ENCODE measurements at places on chromosomes 1 and 21. TPM values are rescaled to one million over a fixed set of nuclear protein-coding genes. Genes with fewer than 3 reads are reported as not detected.

DNA sequence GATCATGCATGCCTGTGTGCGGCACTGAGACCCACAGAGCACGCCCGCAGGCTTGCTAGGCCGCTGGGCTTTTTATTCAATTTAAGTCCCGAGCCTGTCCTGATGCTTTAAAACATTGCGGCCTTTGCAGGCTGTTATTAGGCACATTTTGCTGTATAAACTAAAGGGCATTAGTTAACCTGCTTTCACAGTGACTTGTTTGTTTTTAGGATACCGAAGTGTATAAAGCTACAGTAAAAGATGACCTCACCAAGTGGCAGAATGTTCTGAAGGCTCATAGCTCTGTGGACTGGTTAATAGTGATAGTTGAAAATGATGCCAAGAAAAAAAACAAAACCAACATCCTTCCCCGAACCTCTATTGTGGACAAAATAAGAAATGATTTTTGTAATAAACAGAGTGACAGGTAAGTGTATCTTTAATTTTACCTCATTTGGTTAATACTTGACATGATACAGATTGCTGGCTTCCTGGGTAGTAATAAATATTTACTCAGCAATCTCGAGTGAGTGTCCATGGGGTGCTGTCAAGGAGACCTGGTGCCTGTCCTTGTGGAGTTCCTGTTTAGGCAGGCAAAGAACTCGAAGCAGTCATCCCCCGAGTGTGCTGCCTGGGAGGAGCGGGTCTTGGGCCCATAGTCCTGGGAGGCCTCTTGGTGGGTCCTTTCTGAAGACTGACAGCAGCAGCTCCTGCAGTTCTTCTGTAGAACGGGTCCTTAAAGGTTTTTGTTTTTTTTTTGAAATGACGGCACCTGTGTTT lies 40.1 kb downstream of the TRAPPC10 start:
- no peak for DNase-seq

- no peak for DNase-seq
Observed at GRCh38 chr1:164557270-164557669, 1.7 kb upstream of the PBX1 start.

Gene IVL
- not detected for total RNA-seq

DNA sequence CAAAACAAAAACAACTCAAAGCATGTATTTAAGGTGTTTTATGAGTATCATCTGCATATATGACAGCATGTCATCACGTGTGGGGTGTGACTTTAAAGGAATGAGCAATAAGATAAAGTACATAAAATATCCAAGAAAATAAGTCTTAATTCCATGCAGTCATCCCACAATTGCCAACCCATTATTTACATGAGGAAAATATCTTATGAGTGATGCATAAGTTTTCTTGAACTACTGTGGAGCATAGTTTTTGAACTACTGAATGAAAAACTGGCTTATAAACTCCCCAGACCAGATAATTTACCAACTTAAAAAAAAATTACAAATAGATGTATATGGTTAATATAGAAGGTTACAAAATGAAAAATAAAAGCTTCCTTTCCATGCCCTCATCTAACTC lies 29.7 kb upstream of the MTMR11 start:
- DNase-seq, result no peak

- no peak for DNase-seq
Observed at GRCh38 chr1:208154679-208155642, 89.2 kb downstream of the PLXNA2 start.

- DNase-seq, result no peak
Observed at GRCh38 chr1:58094221-58094620, 452.3 kb downstream of the OMA1 start.

Gene NPHS2
- not detected for total RNA-seq

DNA sequence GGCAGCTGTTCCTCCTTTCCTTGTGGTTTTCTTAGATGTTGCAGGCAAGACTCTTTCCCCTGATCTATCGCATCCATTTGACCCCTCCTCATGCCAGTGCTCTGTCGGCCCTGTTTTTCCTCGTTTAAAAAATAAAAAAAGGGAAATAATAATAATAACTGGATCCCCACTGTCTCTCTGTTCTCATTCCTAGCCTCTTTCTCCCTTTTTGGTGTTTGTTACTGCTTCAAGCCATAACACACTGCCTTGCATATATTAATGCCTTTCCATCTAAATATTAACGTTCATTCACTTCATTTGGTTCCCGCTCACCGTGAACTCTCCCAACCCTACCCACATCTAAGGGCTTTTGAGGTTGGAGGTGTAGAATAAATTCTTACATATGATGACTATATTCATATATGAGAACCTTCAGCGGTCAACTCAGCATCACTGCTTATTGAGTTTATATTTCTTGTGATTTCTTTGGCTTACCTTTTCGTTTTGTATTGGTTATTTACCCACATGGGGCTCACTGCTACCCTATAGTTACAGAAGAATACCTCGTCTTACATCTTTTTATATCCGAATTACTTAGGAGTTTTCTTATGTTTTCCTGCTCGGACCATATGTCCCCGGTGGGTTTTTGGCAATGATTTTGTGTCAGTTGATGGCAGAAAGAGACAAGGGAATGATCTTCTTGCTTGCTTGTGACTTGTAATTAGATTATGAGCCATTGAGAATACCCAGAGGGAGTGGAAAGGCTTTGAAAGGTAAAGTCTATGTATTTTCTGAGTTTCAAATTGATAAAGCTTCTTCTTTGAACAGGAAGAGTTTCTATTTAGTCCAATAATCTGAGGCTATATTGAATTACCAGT lies 805 bp downstream of the ATG4C start:
- DNase-seq, result no peak

Gene FCMR
- total RNA-seq, result 9.5 TPM

DNA sequence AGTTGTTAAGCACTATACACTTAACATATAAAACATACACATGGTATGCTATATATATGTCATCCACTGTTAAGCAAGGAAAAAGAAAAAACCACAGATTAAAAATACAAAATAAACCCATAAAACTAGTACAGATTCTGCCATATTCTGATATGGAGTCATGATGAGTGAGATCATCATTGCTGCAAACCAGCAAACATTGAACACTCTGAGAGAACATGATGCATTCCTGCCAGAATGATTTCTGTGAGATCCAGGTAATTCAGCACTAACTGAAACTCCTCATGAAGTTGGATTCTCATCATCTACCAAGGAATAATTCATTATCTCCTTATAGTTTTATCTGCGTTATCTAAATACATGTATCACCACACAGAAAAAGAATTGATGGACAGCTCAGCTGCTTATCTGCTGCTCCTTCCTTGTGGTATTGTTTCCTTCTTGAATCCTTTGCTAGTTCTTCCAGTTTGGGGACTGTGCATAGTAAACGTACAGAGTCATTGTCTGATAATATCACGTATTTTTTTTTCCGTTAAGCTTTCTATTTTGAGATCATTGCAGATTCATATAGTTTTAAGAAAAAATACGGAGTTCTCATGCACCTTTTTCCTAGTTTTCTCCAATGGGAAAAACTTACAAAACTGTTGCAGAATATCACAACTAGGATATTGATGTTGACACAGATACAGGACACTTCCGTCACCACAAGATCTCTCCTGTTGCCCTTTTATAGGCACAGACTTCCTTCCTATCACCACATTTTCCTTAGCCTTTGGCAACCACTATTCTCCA lies 9.3 kb downstream of the RAB4A start:
- no peak for DNase-seq

Gene LCE2B
- total RNA-seq, result not detected

Gene SRSF4
- 89.7 TPM for total RNA-seq

DNA sequence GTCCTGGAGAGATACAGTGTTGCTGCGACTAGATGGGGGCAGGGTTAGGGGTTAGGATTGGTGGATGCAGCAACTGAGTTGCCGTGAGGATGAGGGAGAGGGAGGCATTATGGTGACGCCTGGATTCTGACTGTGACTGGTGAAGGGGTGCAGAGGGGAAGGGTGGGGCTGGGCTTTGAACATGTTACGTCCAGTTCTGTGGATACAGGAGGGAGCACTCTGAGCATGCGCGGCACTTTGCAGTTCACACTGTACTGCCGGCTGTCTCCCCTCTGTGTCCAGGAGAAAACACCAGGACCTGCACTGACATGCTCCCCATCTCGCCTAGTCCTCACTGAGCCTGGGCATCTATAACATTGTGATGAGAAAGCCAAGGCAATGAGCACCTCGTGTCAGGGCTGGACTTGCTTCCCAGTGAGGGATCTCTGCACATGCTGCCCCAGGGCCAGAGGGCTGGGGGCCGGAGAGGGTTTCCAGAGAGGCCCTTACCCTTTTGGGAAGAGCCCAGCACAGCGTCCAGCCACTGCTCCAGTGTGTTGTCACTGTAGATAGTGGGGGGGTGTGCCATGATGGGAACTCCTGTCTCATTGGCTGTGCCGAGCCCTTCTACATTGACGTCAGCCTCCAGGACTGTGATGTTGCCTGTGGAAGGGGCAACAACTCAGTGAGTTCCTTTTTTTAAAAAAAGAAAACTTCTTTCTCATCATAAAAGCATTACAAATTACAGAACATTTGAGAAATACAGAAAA lies 7.6 kb downstream of the FAM151A start:
- DNase-seq, result peak; percentile 46

DNA sequence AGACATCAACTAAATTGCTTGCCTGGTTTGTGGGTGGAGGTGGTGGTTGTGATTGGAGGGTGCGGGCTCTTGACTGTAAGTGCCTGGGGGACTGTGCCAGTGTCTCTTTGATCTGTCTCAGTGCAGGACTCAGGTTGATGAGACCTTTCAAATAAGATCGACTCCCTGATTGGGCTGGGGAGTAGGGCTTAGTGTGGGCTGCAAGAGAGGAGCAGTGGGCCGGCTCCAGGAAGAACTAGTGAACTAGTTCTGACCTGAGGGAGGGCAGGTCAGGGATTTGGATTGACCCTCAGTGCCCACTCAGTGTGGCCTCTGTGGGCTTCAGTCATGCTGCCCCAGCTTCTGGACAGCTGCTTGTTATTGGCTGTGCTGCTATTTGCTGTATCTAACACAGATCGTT lies 130.6 kb upstream of the CACNA1E start:
- no peak for DNase-seq

DNA sequence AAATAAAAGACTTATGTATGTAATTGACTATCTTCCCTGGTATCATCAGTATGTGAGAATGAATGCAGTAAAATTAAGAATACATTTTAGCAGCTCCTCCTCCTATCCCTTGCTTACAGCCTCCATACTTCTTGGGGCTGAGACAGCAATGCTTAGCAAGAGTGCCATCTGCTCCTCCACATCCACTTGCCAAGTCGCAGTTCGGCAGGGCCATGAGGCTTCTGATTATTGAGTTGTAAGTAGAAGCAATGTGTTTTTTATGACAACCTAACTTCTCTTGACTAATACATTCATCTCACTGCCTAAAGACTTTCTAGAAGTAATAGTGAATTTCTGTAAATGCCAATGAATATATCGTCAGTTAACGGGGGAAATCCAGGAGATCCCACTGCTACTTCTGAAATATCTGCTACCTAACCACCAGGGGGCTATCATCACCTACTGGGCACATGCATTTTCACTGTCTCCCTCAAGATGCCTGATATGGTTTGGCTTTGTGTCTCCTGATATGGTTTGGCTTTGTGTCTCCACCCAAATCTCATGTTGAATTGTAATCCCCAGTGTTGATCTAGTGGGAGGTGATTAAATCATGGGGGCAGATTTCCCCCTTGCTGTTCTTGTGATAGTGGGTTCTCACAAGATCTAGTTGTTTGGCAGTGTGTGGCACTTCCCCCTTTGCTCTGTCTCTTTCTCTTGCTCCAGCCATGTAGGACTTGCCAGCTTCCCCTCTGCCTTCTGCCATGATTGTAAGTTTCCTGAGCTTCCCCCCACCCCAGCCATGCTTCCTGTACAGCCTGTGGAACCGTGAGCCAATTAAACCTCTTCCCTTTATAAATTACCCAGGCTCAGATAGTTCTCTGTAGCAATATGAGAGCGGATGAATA lies 59.6 kb downstream of the EXTL2 start:
- DNase-seq, result no peak

Gene RCAN3
- 10.3 TPM for total RNA-seq

Gene METTL13
- 32.2 TPM for total RNA-seq

- DNase-seq, result no peak
Observed at GRCh38 chr21:44704636-44705001, 6.8 kb downstream of the TSPEAR start.

Gene S100A5
- not detected for total RNA-seq

Gene P3R3URF
- not detected for total RNA-seq

- DNase-seq, result no peak
Observed at GRCh38 chr1:209042413-209042812, 541.1 kb upstream of the CAMK1G start.

DNA sequence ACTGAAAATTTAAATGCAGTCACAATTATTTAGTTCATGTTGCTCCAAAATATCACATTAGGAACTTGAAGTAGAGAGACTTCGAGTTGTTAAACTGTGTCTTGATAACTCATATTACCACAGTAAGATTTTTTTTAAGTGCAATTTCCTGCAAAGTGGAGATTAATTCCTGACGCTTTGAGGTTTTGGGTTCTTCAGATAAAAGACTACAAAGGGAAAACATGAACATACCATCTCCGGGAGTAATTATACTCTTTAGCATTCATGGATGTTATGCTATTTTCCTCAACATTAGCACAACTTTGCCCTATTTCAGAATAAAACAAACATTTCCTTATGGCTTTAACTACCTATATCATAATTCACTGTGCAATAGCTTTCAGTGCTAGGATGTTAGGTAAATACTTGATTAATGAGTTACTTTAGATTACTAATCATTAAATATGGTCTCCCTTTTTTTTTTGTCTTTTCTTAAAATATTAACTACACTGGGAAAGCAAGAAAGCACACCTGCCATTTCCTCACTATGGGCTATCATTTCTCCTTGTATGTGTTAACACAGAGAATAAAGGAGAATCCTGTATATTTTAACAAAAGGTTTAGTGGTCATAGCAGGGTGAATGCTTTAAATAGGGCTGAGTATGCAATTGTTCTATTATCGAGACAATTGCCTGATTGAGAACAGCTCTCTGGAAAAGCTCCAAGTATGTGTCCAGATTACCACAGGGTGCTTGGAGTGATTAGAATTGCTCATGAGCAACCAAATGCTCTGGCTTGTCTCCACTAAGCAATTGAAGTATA lies 252.5 kb upstream of the C1orf105 start:
- DNase-seq, result no peak
